ENCODE measurements at places on chromosomes 7 and 10.

- no peak for DNase-seq
These were observed 91.1 kb upstream of the DDC start for GRCh38 chr7:50656141-50656895.

GRCh38 chr7:98105942-98106544, 619 bp upstream of the LMTK2 start:
- no peak for DNase-seq

GRCh38 chr7:5596046-5596895, 172.6 kb upstream of the TNRC18 start:
- peak; percentile 54 for DNase-seq

GRCh38 chr7:6256677-6257535, 15.5 kb downstream of the CYTH3 start:
- no peak for DNase-seq

GRCh38 chr10:68734349-68734748, 13.3 kb downstream of the CCAR1 start:
- DNase-seq, result no peak

DNA sequence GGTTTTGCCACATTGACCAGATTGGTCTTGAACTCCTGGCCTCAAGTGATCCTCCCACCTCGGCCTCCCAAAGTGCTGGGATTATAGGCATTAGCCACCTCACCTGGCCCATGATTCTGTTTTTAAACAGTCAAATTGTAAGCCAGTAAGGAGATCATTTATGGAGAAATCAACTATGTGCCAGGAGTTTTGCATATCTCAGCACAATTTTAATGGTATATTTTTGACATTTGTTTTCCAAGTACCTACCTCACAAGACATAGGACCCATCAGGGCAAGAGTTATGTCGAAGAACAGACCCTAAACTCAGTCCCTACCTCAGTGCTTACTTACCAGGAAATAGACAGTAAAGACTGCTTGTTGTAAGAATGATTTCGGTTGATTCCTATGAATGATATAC, 173.3 kb upstream of the TNS3 start:
- DNase-seq, result no peak

GRCh38 chr7:145951566-145951965, 165.0 kb upstream of the CNTNAP2 start:
- no peak for DNase-seq

- no peak for DNase-seq
These were observed 309.2 kb upstream of the ZMIZ1 start for GRCh38 chr10:78759456-78760120.

- no peak for DNase-seq
These were observed 591.4 kb downstream of the PARD3 start for GRCh38 chr10:34223658-34224057.

GRCh38 chr10:34773636-34774630, 41.2 kb downstream of the PARD3 start:
- DNase-seq, result no peak

All from omental fat pad (tissue), 4 donors.